Osteocyte (in vitro differentiated cells): ENCODE measurements at places on chromosomes 2 and 18. TPM values are rescaled to one million over a fixed set of nuclear protein-coding genes. Genes with fewer than 3 reads are reported as not detected.

ZNF396 gene
- 1.9 and 2.2 TPM in 2 replicates for total RNA-seq

RNF125 gene
- total RNA-seq, result 0.13 and 0.29 TPM in 2 replicates

NTSR2 gene
- not detected in 2 replicates for total RNA-seq

PROC gene
- total RNA-seq, result 1.6 and 2.5 TPM in 2 replicates

SLC9A4 gene
- not detected in 2 replicates for total RNA-seq

AFF3 gene
- total RNA-seq, result 239 and 248 TPM in 2 replicates

ZNF892 gene
- 7.0 and 7.6 TPM in 2 replicates for total RNA-seq

SULT1C4 gene
- 6.0 and 7.0 TPM in 2 replicates for total RNA-seq

CLEC4F gene
- total RNA-seq, result not detected in 2 replicates

ADCY3 gene
- 99.9 and 118 TPM in 2 replicates for total RNA-seq

STARD6 gene
- not detected in 2 replicates for total RNA-seq

DNA sequence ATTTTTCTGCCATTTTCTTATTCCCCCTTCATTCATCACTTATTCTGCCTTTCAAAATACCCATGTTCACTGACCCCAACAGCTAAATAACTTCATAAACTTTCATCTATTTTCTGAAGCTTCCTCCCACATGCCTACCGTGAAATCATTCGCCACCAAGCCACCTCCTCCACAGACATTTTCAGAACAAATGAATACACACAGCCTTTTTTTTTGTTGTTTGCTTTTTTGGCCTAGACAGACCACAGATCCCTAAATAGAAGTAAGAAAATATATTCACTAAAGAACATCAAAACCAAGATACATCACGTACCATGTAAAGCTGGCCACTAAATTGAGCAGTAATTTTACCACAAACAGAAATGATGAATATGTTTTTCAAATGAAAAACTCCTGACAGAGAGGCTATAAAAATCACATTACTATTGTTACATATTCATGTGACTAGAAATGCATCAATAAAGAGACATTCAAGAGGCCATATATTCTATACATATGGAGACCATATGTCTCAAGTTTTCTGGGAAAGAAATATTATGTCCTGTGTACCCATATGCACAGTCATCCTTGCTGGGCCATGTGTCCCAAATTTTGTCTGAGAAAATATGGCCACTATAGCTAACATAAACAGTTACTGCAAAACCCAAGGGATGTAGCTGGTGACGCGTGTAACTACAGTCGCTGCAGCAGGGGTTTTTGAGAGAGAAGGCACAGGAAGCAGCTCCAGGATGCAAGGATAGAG lies 200.3 kb downstream of the FBXO15 start:
- no peak for DNase-seq

- DNase-seq, result no peak
These were observed 7.3 kb downstream of the PROKR1 start for GRCh38 chr2:68650645-68651044.

- no peak for DNase-seq
These were observed 128.6 kb downstream of the MSH2 start for GRCh38 chr2:47531378-47532042.

- no peak for DNase-seq
These were observed 146.5 kb upstream of the DSEL start for GRCh38 chr18:67662996-67663395.

- no peak for DNase-seq
These were observed 1.5 kb downstream of the LBX2 start for GRCh38 chr2:74497777-74498499.

GRCh38 chr2:122395687-122396086 lies 640.2 kb downstream of the TSN start:
- no peak for DNase-seq

GRCh38 chr2:188473306-188473705 lies 181.6 kb downstream of the GULP1 start:
- DNase-seq, result no peak

- peak; percentile 65 for DNase-seq
These were observed 9.0 kb downstream of the TEX51 start for GRCh38 chr2:126907671-126908070.

DNA sequence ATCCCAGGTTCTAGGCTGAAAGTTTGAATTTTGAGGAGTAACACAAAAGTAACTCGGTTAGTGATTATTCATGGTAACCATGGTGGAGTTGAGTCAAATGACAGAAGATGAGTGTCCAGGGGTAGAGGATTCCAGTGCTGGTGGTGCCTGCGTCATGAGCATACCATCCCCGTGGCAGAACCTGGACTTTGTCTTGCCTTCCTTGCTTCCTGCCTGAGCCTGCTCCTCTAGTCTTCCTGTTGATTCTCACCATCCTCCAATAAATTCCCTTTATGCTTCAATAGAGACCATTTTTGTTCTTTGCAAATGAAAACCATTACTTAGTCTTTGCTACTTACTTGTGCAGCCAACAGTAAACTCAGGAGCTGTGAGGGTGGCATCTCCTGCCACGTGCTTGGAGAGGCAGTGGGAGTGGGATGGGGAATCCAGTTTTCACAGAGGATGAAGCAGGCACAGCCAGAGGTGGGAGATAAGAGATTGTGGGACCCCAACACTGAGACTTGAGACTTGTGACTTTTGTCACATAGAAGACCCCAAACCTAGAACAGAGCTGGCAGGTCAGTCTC lies 4.1 kb upstream of the YES1 start:
- DNase-seq, result no peak

- no peak for DNase-seq
These were observed 1.6 kb downstream of the NBAS start for GRCh38 chr2:15559379-15560139.

- DNase-seq, result no peak
These were observed 86.4 kb upstream of the MCFD2 start for GRCh38 chr2:47002031-47002430.

- no peak for DNase-seq
These were observed 32.1 kb upstream of the DYNAP start for GRCh38 chr18:54558609-54559585.

DNA sequence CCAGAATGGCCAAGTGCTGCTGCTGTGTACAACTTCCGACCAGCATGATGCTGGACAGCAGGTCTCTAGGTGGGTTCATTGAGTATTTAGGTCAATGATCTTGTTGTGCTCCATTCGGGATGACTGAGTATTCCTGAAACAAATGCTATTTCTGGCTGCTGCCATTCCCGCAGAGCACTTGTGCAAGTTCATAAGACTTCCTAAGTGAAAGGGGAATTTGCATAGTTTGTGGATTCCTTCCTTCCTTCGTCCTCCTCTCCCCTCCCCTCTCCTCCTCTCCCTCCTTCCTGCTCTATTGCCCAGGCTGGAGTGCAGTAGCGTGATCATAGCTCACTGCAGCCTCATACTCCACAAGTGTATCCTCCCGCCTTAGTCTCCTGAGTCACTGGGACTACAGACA lies 40.4 kb downstream of the LDLRAD4 start:
- DNase-seq, result peak; percentile 11
